ENCODE measurements at places on chromosomes 3 and 15.

- no peak for DNase-seq
These were observed 394.0 kb downstream of the LRTM1 start for GRCh38 chr3:54533856-54534255.

GRCh38 chr3:4763604-4764247 is 215.5 kb upstream of the BHLHE40 start:
- DNase-seq = no peak

GRCh38 chr15:70556151-70556741 is 207.1 kb downstream of the UACA start:
- DNase-seq = no peak

DNA sequence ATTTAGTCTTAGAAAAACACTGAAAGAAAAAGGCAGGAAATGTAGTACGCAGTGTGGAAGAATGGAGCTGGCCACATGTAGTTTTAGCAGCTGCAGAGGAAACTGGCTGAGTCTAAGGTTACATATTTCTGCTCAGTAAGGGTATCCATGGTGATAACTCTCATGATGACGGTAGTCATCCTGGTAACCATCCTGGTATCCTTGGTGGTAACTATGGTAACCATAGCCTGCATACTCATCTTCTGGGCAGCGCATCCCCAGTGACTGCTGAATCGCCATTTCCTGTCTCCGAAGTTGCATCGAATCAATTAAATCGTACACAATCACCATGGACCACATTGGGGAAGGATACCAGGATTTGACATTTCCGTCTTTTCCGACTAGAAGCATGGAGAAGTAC is 35.7 kb downstream of the CCDC80 start:
- DNase-seq = no peak

- DNase-seq = no peak
These were observed 12.7 kb upstream of the TOPBP1 start for GRCh38 chr3:133674290-133674919.

DNA sequence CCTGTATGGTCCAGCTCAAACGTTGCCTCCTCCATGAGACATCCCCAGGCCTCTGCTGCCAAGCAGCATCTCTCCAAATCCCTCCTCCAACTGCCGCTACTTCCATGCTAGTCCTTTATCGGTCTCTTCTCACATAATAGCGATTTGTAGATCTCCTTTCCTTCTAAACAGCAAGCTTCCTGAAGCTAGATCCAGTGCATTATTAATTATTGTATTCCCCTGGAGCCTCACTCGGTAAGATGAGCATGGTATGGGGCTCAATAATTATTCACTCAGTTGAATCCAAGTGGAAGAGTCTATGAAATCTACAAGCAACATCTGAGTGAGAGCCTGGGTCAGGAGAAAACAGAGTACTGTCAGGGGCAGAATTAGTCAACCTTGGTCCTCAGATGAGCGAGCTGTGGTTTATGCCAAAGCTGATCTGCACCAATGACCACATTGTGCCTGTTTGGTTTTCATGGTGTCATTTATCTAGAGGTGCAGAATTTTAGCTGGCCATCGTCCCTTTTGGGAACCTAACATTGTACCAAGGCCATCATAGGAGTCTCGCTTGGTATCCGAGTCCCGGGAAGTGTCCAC is 93.8 kb upstream of the UBE2E1 start:
- no peak for DNase-seq

DNA sequence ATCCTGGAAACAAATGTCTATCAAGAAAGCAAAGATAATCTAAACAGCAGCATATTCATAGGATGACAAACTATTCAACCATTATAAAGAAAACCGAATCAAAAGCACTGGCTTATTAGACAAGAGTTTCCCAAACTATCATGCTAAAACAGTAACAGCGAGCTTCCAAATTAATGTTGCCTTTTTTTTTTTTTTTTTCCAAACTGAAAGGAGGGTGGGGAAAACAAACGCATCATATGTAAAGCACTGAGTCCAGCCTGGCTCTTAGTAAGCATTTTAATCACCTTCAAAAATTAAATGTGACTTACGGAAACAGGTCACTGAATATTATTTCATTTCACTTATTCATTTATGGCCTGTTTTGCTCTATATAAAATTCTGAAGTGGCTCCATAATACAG is 2.3 kb downstream of the TJP1 start:
- no peak for DNase-seq

GRCh38 chr15:49619226-49619625 is 1.4 kb downstream of the FAM227B start:
- no peak for DNase-seq

DNA sequence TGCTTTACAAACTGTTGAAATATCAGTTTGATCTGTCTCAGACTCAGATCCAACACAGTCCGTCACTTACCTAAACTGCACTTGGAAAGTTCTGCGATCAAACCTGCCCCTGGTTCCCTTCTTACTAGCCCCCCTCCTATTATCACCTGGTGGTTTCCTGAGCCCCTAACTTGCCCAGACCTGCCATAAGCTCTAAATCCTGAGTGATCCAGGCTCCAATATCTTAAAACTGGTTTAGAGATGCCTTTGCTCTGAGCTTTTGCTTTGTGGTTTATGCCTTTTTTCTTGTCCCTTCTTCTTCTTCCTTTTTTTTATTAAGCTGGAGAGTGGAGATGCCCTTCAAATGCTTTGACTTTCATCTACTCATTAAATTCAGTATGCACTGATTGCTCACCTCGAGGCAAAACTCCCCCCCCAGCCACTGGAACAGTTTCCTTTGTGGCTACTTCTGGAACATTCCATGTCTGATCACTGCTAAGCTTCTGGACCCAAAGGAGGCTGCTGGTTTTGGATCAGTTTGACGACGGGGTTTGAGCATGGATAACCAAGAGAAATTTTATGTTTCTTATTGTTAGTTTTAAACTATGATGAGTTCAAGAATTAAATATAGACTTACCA is 3.5 kb upstream of the ITGB5 start:
- DNase-seq = peak; percentile 33

- DNase-seq = no peak
These were observed 13.4 kb downstream of the WDR48 start for GRCh38 chr3:39065197-39065596.

DNA sequence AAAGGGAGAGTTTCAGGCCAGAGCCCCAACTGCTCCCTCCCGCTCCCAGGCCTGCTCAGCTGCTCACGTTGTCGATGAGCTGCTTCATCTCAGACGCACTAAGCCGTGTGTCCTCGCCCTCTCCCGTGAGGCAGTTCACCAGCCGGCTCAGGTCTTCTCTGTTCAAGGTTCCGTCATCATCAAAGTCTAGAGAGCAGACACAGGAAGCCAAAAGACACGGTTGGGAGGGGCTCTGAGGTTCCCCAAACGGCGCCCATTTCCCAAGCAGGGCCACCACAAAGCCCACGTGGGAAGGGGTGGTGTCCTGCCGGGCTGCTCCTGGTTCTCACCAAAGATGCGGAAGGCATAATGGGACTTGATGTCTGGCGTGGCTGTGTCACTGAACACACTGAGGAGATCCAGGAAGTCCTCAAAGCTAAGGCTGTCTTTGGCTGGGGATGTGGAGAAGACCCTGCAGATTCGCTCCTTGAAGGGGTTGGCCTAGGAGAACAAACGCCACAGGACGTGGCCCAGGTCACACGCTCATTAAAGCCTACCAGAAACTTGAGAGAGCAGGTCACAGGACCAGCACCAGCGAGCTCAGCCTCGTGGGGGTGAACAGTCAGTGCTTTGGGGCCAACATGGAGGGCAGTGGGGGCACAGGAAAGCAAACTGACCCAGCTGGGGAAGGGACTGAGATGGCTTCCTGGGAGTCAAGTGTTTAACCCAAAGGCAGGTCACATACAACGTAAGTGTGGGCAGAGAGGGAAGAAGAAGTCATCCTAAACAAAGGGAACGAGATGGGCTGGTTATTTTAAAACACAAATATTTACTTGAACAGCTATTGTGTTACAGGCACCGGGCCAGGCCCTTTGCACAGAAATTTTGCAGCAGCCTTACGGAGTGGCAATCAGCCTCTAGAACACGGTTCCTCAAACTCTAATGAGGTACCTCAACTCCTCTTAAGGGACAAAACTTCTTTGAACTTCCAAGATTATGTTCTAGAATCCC is 2.4 kb downstream of the CIB1 start:
- DNase-seq = peak; percentile 71

DNA sequence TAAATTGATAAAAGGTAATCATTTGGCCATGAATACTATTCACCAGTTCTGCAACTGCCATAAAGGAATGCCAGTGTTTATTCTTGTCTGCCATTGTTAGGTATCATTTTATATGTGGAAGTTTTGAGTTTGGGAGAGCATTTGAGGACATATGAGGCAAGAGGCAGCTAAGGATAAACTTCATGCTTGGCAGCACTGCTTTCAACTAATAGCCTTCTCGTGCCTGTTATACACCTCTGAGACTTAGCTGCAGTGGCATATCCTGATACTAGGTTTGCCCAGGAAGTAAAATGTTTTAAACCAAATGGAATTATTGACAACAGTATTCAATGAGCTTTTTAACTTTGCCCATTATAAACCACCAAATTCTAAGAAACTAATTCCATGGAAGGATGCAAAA is 126.0 kb upstream of the DPH6 start:
- DNase-seq = no peak
